ENCODE measurements at places on chromosomes 5 and 9. TPM values are rescaled to one million over a fixed set of nuclear protein-coding genes. Genes with fewer than 3 reads are reported as not detected.

- no peak for DNase-seq
Observed at GRCh38 chr5:156920861-156921431, 42.1 kb downstream of the TIMD4 start.

DNA sequence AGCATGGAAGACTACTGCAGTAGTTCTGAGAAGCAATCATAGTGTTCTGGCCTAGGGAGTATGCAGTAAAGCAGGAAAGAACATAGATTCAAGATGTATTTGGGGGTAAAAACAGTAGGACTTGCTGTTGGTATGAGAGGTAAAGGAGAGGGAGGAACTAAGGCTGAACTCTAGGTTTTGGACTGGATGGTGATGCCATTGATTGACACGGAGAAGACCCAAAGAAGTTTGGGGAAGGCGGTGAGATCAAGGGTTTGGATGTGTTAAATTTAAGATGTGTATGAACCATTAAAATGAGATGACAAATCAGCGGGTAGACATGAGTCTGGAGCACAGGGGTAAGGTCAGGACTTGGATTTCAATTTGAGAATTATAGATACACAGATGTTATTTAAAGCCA lies 2.0 kb upstream of the CDC37L1 start:
- DNase-seq = no peak

DNA sequence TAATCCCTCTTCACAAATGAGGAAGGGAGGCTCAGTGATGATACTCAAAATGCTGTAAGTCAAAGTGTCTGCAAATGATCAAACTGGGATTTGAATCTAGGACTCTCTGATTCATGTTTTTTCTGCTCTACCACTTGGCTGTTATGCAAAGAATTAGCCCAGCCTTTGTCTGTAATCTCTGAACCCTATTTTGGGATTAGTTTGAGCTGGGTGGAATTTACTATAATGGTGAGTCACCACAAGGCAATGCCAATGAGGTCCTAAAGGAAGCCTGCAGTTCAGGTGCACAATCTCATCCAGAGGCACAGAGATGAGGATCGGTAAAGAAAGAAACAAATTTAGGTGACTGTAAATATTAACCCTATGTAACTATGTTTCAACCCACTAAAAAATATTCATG lies 29.2 kb downstream of the RFK start:
- no peak for DNase-seq

DNA sequence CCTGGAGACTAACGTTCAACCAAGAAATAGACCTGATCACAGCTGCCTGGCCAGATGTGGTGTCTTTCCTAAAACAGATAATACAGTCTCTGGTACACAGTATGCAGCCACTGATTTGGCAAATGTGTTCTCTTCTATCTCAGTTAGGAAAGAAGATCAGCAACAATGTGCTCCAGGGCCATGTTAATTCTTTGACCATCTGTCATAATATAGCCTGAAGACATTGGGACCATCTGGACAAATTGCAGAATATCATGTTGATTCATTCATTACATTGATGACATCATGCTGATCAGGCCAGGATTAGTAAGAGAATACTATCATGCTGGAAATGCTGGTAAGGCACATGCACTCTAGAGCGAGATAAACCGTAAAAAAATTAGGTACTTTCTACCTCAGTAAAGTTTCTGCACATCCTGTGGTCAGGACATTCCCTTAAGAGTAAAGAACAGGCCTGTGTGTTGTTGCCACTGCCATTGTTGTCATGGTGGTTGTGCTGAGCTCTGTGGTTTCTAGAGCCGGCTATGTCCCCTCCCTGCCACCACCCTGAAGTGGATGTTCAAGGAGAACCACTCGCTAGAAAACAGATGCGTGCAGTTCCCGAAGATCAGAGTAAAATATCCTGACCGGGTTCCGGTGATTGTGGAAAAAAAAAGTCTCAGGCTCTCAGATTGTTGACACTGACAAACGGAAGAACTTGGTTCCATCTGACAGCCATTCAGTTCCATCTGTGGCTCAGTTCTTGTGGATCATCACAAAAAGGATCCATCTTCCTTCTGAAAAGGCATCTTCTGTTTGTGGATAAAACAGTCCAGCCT lies 6.4 kb upstream of the JMY start:
- DNase-seq = peak; percentile 49

- DNase-seq = no peak
Observed at GRCh38 chr5:39015743-39016586, 58.2 kb downstream of the RICTOR start.

DNA sequence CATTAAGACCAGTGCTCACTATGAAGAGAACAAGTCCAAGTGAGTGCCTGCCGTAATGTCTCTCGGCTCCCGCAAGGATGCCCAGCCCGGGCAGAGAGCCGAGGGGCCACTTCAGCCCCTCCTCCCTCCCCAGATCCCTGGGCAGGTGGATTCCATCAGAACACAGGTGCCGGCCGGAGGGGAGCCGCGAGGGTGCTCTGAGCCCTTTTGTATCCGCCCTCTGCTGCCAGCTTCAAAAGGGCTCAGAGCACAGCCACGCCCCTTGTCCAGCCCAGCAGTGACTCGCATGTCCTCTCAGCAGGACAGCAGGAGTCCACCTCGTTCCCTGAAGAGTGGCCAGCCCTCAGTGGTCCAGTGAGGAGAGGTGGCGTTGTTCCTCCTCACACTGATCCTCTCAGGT lies 43.9 kb downstream of the CYFIP2 start:
- DNase-seq = no peak

DNA sequence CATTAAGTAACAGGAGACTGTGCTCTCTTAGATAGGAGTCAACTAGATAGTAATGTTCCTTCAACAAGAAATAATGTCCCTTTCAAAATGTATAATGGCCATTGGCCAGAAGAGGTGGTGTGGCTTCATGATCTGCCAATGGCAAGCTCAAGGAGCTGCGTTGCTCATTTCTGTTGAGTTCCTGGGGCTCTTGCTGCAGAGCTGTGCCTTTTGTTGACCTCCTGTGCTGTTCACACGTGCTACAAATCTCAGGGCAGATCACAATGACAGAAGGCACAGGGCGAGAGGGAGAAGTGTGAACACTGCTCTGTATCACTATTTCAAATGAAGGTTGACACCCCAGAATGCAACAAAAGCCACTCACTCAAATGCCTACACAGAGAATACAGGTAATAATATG lies 16.0 kb upstream of the TBC1D2 start:
- DNase-seq = no peak

- DNase-seq = no peak
Observed at GRCh38 chr5:14439087-14439871, 142.3 kb upstream of the OTULINL start.

DNA sequence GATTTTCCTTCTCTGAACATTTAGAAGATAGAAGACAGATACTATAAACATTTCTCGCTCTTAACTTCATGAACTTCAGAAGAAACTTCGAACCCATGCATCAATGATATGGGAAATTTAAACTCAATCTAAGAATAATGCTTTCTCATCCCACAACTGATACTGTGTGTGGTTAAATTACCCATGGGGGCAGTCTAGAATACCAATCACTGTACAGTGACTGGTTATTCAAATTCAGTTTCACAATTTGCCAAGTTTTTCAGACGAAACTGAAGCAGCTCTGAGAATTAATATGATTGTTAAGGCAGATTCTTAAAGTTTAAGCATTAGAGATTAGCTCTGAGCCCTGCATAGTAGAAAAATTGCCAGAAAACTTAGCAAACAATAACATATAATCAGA lies 431.0 kb downstream of the SH3GL2 start:
- no peak for DNase-seq

DNA sequence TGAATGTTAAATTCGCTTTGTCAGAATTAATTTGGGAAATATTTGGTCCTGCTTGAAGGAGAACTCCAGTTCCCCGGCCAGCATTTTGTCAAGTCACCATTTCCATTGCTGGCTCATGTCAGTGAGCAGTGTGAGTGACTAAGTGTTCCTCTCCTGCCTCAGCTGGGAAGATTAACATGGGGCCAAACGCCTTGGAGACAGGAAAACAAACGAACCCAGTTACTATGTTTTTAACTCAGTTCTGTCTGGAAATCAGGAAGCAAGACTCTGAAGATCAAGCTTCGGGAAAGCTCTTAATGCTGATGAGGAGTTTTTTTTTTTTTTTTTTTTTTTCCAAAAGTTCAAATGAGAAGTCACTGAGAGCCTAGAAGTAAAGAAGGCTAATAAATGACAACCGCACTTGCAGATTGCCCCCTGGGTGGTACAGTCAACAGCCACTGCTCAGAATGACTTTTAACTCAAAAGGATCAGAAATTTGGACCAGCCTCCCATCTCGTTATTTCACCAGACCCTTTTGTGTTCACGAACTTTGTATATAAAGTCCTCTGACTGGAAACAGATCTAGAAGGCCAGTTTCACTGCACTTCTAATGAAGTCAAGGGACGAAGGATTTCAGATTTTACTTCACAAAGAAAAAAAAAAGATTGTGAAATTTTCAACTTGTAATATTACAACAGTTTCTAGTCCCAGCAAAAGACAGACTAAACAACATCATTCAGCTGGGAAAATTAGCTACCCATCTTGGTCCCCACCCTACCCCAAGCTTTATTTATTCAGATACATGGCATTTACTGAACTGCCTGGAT lies 121.3 kb downstream of the LHFPL2 start:
- no peak for DNase-seq

DNA sequence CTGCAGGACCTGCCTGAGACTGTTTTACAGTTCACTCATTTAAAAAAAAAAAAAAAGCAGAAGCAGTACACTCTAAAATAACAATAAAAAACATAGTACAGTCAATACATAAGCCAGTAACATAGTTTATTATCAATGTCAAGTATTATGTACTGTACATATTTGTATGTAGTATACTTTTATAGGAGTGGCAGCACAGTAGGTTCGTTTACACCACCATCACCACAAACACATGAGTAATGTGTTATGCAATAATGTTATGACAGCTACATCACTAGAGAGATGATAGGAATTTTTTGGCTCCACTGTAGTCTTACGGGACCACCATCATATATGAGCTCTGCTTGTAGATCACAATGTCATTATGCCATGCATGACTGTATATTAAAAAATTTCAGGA lies 462.8 kb downstream of the ISL1 start:
- no peak for DNase-seq

- DNase-seq = no peak
Observed at GRCh38 chr5:141835928-141836670, 42.1 kb downstream of the PCDH1 start.

GRCh38 chr5:4847766-4848165 lies 292.4 kb upstream of the ADAMTS16 start:
- no peak for DNase-seq

- no peak for DNase-seq
Observed at GRCh38 chr5:53827211-53827651, 266.8 kb downstream of the NDUFS4 start.

DNA sequence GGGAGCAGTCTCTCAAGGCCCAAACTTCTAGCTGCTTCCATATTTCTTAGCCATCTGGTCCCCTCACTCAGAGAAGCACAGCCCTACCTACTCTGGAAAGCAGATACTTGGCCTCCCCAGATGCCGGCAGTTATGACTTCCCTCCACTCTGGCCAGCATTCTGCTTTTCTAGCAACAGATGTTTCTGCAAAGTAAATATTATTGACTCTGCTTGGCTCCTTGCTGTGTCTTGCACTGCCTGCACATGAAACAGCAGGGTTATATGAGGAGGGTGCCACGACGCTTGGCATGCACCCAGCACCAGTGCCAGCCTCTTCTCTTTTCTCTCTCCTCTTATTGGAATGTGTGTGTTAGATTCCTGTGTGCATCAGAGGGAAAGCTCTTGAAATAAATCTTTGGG lies 99.7 kb downstream of the ARHGAP26 start:
- DNase-seq = no peak

DNA sequence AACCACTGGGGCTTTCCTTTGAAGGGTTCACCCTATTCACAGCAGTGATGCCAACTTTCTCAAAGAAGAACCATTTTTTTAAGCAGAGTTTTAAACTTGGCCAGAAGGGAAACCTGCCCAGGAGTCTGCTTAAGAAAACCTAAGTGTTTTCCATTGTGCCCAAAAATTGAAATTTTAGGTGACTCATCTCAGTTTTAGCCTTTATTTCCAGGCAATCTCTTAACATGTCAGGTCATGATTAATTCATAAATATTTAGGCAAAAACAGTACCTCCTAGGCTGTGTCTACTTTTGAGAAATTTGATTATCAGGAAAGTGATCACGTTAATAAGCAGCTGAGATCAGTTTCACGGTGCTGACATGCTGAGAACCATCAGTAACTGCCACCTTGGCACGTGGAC lies 61.9 kb downstream of the TLE1 start:
- no peak for DNase-seq

DNA sequence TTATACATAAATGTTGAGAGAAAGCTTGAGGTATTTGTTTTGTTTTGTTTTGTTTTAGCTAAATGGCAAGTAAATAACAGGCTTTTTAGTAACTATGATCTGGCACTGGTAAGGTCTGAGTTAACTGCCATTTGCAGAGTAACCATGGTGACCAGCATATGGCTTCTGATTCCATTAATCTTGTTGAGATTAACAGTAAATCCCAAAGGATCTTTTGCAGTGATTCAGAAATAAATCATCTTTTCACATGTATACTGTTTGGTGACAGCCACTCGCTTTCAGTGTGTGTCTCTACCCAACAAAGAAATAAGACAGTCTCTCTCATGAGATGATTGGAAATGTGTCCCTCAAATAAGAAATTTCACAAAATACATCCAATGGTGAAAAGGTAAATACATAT lies 235.6 kb downstream of the RAB3C start:
- DNase-seq = no peak

DNA sequence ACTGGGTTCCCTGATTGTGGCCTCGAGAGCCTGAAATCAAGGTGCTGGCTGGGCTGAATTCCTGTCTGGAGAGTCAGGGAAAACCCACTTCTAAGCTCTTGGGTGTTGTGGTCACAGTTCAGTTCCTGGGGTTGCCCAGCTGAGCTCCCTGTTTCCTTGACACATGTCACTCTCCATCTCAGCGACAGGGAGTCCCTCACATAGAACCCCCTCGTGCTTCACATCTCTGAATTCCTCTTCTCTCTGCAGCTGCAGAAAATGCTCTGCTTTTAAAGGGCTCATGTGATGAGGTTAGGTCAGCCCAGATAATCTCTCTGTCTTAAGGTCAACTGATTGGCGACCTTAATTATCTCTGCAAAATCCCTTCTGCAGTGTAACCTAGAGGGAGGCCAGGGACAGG lies 53.5 kb upstream of the NFIL3 start:
- no peak for DNase-seq

DNA sequence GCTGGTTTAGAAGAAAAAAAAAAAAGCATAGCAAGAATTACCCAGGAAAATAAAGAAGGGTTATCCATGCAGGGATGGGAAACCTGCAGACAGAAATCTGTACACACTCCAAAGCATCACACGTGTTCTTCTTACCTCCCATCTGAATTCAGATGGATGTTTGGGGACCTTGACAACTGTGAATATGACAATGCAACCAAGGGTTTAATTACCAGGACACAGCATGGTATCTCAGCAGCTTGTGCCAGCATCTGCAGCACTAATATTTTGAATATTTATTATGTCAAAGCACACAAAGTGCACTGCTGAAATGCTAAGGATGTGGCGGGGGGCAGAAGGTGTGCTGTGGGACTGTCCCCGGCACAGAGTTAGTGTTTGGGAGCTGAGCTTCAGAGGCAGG lies 47.9 kb downstream of the SLIT3 start:
- no peak for DNase-seq

GRCh38 chr9:125932012-125932411 lies 184.8 kb downstream of the PBX3 start:
- DNase-seq = no peak

CDC14B gene
- 1.4 TPM for total RNA-seq

NSD1 gene
- total RNA-seq = 108 TPM

AK8 gene
- not detected for total RNA-seq

RARS1 gene
- 145 TPM for total RNA-seq

SLC1A1 gene
- total RNA-seq = 0.05 TPM

NOTCH1 gene
- total RNA-seq = 115 TPM

NDOR1 gene
- total RNA-seq = 42.4 TPM

DCP2 gene
- total RNA-seq = 78.9 TPM

Data from activated T-helper 1 cell treated with anti-CD3 and anti-CD28 coated beads, Interleukin-12 subunit alpha, Interleukin-12 subunit beta, Interleukin-2, Interleukin-4 antibody, amounts not matched to agents 30 ng/mL and 10 ng/mL and 1 ng/mL, durations not matched to agents 14 hours and 24 hours and 36 hours (primary cell).